Sciatic nerve (tissue), 2 donors: ENCODE measurements at places on chromosomes 13 and 19. TPM values are rescaled to one million over a fixed set of nuclear protein-coding genes. Genes with fewer than 3 reads are reported as not detected.

DNA sequence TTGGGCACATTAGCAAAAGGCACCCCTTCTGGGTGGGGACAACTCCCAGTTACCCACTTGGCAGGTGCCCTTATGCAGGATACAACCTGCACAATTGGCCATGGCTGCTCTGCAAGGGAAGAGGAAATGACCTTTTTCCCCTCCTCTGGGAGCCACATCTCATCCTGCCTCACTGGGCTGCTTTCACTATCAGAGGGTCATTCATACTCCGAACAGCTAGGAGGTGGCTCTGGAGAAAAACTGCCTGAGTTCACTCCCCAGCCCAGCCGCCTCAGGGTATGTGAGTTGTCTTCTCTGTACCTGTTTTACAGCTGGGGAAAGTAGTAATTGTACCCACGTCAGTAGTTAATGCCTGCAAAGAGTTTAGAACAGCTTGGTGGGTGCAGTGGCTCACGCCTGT lies 7.1 kb upstream of the ACTN4 start:
- no peak for DNase-seq

DNA sequence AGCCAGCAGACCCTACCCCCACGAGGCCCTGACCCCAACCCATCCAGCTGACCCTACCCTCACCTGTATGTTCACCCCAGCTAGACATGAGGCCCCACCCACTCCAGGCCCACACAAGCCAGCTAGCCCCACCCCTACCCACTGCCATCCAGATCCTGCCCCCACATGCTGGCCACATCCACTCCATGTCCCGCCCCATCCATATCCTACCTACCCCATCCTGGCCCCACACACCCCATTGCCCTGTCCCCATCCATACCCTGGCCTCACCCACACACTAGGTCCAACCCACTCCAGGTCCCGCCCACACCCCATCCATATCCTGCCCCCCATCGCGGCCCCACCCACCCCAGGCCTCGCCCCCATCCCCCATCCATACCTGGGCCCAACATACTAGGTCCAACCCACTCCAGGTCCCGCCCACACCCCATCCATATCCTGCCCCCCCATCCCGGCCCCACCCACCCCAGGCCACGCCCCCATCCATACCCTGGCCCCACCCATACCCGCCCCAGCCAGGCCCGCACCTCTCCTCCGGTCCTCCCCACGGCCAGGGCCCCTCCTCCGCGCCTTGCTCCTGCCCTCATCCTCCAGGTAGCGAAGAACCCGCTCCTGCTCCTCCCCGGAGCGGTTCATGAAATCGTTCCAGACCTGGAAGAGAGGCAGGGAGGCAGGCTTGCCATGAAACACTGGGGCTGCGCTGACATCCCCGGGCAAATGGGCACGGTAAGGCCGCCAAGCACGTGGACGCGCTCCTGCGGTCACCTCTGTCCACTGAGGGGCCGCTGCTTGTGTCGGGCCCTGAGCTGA lies 7.2 kb downstream of the RNU6-9 start:
- no peak for DNase-seq

- no peak for DNase-seq
These were observed 30.1 kb downstream of the ZNF557 start for GRCh38 chr19:7099597-7099921.

DNA sequence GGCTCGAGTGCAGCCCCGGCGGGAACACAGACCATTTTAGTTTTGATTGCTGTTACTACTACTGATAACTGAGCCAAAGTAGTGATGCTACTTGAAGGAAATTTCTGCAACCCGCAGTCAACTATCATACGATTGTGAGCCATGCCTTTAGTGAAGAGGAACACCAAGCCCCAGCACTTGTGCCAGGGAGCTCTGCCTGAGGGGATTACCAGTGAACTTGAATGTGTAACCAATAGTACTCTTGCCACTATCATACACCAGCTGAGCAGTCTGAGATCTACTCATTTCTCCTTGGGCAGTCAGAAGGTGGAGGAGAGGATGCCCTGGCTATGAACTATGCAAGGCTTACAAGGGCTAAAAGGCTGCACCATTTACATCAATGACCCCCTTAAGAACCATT lies 49.0 kb upstream of the N4BP2L1 start:
- DNase-seq: no peak

Gene ADGRE3
- total RNA-seq: 1.9 TPM

- DNase-seq: no peak
These were observed 146.9 kb downstream of the TM9SF2 start for GRCh38 chr13:99648066-99648665.

- no peak for DNase-seq
These were observed 43.8 kb downstream of the ESD start for GRCh38 chr13:46753137-46753536.

- DNase-seq: no peak
These were observed 104.8 kb upstream of the MIR17HG start for GRCh38 chr13:91242652-91243051.

- DNase-seq: no peak
These were observed 80.8 kb downstream of the FREM2 start for GRCh38 chr13:38767506-38768265.

- DNase-seq: no peak
These were observed 50.2 kb upstream of the KLF2 start for GRCh38 chr19:16274447-16274846.

GRCh38 chr19:54388802-54389139 lies 24.0 kb upstream of the LAIR1 start:
- DNase-seq: no peak
